ENCODE measurements at places on chromosomes 11 and 22. TPM values are rescaled to one million over a fixed set of nuclear protein-coding genes. Genes with fewer than 3 reads are reported as not detected.

DNA sequence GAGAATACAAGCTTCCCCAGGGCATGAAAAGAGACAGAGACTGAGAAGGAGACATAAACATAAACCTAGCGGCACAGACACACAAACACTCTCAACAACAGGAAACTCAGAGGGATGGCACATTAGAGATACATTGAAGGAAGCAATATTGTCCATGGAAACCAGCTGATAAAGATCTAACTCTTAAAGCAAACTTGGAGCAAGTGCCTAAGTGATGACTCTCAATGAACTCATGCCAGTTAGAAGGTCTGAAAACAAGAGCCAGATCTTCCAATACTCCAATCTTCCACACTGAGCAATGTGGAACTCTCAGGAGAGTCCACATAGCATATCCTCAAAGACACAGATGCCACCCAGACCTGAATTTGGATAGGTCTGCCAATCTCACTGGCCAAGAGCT is 168.8 kb upstream of the ISX start:
- DNase-seq = no peak

DNA sequence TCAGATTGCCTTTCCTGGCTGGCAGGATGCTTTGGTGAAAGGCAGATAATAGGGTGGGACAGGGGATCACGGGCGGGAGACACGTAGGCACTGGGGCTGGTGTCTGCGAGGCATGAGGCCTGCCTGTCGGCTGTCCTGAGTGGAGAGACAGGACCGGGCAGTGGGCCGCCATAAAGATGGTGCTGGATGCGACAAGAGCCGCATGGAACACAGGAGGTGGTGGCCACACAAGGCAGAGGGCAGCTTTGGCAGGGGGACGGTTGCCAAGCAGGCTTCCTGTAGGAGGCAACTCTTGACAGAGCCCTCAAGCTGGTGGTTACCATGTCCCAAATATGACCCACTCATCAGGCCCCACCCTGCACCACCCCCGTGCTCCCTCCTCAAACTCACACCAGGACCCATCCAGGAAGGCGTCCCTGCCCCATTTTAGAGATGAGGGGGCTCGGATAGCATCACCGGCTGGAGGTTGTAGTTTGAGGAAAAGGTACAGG is 4.9 kb upstream of the PPARA start:
- DNase-seq = no peak

DNA sequence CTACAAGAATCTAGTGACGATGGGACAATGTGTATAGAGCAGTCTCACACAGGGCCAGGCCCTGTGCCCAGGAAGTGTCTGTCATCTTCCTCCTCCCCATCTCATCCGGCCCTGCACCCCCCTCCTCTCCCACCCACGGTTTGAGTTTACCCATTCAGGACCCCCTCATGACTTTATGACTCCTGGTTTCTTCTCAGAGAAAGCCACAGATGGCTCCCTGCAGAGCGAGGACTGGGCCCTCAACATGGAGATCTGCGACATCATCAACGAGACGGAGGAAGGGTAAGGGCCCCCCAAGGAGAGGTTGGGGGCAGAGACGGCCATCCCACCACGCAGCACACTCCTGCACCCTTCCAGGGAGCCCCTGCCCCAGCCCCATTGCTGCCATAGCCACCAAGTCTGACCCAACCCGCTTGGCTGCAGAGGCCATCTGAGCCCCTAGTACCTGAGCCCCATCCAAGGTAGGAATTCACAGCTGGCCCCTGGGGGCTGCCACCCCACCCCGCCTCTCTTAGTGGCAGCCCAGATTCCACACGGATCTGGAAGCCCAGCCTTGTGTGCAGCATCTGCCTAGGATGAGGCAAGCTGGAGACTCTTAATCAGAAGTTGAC is 18.1 kb downstream of the TOM1 start:
- DNase-seq = no peak

DNA sequence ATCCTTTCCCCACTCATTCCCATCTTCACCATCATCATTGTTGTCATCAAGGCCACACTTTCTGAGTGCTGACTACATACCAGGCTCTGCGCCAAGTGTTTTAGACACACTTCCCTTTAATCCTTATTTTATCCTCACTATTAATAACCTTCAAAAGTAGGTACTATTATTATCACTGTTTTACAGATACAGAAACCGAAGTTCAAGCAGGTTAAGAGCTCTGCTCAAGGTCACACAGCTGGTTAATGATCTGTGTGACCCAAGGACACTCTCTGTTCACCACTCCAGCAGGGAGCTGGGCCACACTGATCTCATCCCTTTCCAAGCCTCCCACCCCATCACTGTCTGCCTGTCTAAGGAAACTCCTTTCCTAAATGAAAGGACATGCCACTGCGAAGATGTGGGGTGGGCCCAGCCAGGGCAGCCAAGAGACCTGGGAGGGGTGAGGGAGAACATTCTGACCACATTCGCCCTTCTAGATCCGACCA is 17.2 kb upstream of the TSKU start:
- DNase-seq = no peak

DNA sequence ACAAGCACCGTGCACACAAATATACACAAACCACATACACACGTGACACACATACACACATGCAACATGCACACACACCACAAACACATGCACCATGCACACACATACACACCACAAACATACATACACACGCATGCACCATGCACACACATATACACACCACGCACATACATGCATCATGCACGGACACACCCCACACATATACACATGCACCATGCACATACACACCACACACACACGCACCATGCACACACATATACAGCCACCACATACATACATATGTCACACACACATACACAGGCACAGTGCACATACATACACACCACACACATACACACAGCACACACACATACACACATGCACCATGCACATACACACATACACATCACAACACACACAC is 12.7 kb upstream of the B4GALNT4 start:
- DNase-seq = no peak

- DNase-seq = peak; percentile 73
These were observed 717 bp downstream of the OSM start for GRCh38 chr22:30265823-30266444.

DNA sequence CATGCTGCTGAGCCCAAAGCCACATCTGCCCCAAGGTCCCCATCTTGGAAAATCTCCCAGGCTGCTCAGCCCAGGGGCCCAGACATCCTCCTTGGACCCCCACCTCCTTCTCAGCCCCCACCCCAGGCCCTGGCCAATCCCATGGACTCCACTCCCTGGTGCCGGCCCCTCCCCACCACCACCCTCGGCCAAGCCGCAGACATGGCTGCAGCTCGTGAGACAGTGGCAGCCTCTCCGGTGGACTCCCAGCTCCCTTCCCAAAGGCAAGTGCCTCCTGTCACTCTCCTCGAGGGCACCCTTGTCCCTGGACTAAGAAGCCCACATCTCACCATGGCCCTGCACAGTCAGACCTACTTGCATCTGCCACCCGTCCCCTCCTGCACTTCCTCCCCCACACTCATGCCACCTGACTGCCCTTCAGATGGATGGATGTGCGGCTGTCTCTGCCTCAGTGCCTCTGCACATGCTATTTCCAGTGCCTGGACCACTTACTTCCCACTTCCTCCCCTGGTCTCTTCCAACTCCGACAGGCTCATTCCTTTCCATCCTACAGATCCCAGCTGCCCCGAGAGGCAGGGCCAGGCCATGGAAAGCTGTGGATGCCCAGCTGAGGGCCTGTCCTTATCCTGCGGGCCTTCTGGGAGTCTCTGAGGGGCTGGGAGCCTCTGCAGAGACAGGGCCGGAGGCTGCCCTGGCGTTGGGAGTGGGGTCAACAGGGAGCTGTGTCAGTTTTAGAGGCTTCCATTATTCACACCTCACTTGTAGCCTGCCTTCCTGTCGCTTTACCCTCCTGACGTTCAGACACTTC is 25.5 kb upstream of the RFPL3 start:
- no peak for DNase-seq

The ZNRF3 gene
- total RNA-seq = 0.31 TPM

The SEC14L6 gene
- not detected for total RNA-seq

The GAS2 gene
- 3.1 TPM for total RNA-seq

All from T-helper 17 cell (primary cell).